ENCODE measurements at places on chromosomes 4 and X. TPM values are rescaled to one million over a fixed set of nuclear protein-coding genes. Genes with fewer than 3 reads are reported as not detected.

- DNase-seq: no peak
Observed at GRCh38 chr4:87934973-87935372, 40.5 kb upstream of the SPP1 start.

GRCh38 chr4:26074712-26075430 lies 160.9 kb downstream of the SMIM20 start:
- peak; percentile 56 for DNase-seq

DNA sequence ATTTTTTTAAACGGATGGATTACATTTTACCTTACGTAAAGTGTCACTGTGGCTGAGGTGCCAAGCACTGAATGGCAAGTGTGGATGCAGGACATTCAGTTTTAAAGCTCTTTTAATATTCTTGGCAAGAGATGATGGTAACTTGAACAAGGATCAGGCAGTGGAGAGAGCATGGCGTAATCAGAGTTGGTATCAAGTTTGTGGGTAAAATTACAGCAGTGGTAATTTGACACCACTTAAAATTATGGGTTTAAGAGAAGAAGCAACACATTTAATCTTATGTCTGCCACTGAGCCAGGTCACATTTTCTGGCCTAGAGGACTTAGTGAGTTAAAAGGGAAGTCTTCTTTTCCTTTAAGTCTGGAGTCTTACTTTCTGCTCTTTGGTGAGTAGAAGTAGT lies 100.5 kb downstream of the NAA11 start:
- DNase-seq: no peak

DNA sequence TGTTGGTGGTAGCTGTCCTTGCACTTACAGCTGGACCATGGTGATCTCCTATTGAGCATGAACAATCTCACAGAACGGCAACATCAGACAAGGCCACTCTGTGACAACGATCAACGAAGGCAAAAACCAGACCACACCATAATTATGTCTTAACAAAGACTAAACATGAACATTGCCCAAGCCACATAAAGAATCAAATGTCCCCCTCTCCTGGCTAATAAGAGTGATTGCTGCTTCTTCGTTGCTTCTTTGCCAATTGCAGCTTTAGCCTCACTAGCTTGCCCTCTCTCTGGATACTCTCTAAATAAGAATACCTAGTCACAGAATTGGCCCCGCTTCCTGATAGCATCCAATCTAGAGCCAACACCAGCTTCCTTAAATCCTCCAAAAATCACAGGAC lies 41.5 kb upstream of the PGRMC1 start:
- no peak for DNase-seq

DNA sequence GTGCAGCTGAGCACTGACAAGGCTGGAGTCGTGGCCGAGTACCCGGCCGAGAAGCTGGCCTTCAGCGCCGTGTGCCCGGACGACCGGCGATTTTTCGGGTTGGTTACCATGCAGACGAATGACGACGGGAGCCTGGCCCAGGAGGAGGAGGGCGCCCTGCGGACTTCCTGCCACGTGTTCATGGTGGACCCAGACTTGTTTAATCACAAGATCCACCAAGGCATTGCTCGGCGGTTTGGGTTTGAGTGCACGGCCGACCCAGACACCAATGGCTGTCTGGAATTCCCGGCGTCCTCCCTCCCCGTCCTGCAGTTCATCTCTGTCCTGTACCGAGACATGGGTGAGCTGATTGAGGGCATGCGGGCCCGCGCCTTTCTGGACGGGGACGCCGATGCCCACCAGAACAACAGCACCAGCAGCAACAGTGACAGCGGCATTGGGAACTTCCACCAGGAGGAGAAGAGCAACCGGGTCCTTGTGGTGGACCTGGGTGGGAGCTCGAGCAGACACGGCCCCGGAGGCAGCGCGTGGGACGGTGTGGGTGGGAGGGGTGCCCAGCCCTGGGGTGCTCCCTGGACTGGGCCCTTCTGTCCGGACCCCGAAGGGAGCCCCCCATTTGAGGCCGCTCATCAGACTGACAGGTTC lies 24.3 kb downstream of the RGS12 start:
- no peak for DNase-seq

GRCh38 chr4:62661821-62662220 lies 1461.7 kb downstream of the ADGRL3 start:
- no peak for DNase-seq

GRCh38 chrX:97367125-97367524 lies 483.4 kb downstream of the RPA4 start:
- DNase-seq: no peak

- no peak for DNase-seq
Observed at GRCh38 chrX:107470198-107470597, 20.7 kb downstream of the FRMPD3 start.

GRCh38 chr4:111788099-111788498 lies 357.2 kb upstream of the FAM241A start:
- peak; percentile 71 for DNase-seq

DNA sequence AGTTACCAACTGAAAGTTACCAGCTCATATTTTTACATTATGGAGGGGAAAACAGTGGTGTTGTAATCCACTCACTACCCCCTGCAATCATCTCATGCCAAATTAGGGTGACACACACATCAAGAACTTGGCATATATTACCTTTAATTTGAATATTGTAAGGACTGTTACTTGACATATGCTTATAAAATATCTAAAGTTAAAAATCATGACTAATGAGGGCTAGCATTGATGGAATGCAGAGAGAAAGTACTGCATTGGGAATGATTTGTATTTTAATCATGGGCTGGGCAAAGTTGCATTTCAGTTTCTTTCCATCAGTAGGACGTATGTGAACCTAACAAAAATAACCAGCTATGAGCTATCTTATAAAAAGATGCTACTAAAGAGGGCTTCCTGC lies 517.5 kb upstream of the GRIA3 start:
- no peak for DNase-seq

- DNase-seq: no peak
Observed at GRCh38 chr4:189048119-189048518, 892.6 kb upstream of the FRG1 start.

GRCh38 chr4:10526429-10527222 lies 69.4 kb upstream of the ZNF518B start:
- no peak for DNase-seq

DNA sequence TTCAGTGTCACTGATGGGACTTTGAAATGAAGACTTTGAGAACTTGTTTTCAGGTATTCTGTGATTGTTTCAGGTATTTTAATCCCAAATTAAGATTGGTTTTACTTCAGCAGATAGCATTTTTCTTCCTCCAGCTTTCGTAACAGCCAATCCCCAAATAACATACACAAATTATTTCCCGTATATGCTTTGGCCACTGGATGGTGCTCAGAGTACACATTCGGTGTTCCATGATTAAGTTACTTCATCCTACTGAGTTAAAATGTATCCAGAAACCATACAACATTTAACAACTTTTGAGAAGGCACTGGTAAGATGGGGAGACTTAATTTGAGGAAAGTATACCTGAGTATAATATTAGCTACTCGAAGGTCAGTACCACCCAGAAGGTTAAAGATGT lies 233.4 kb upstream of the FAM47A start:
- peak; percentile 27 for DNase-seq

Gene ASB11
- polyA plus RNA-seq: 0.21 TPM

Gene CDK16
- polyA plus RNA-seq: 113 TPM

Gene HOPX
- polyA plus RNA-seq: 36.9 TPM

Gene SPARCL1
- polyA plus RNA-seq: 440 TPM

Gene SUPT20HL2
- polyA plus RNA-seq: not detected

Gene SYTL4
- 11.5 TPM for polyA plus RNA-seq

Gene CD99
- polyA plus RNA-seq: 184 TPM

Data from left lung (tissue), 14 donors.